ENCODE measurements at places on chromosomes 2 and 18. TPM values are rescaled to one million over a fixed set of nuclear protein-coding genes. Genes with fewer than 3 reads are reported as not detected.
A peak's percentile ranks its signal among the peaks of the same experiment; 100 is the strongest.

- DNase-seq, result no peak
These were observed 45.9 kb upstream of the KCNF1 start for GRCh38 chr2:10865841-10866240.

- DNase-seq, result no peak
These were observed 153.3 kb upstream of the RAB12 start for GRCh38 chr18:8455661-8456614.

DNA sequence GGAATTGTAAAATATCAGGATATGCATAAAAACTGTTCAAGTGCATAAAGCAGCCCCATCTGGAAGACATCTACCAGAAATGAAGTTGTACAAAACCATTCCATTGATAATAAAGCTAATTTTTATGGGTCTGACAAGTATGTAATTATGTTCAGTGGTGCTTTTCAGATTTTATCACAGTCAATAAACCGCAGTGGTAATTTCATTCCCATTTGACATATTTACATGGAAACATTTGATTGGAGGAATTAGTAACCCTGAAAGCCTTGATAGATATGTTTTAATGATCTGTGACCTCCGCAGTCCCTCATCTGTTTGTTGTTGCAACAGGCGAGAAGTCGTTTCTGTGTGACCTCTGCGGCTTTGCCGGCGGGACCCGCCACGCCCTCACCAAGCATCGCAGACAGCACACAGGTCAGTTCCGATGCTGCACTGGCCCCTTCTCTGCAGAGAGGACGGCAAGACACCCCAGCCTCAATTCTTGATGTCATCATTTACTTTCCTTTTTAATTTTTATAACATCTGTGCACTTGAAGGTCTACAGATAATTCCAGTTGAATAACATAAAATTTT lies 283.1 kb downstream of the ZNF407 start:
- DNase-seq, result peak; percentile 14

DNA sequence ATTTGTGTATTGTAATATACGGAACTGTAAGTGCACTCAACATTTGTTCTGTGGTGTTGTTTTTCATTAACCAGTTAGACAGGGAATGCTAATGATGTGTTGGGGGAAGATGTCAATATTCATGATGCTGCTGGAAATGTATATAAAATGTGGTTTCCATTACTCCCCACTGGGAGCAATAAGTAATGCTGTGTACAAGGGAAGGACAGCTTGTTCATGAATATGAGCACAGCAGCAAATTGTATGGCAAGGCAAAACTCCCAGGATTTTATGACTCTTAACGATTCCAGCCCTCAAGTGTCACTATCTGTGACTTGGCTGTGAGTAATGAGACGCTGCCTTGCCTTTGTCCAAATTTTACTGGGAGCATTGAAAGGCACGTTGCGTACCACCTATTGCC lies 312.4 kb upstream of the DDX18 start:
- no peak for DNase-seq

- peak; percentile 36 for DNase-seq
These were observed 92.8 kb upstream of the TTC39C start for GRCh38 chr18:23921716-23922285.

The ETAA1 gene
- polyA plus RNA-seq, result 7.6 TPM

GRCh38 chr18:31789409-31789808 lies 28.7 kb upstream of the SLC25A52 start:
- no peak for DNase-seq

All from kidney (tissue), 22 donors.